ENCODE measurements at places on chromosomes 16 and 17. TPM values are rescaled to one million over a fixed set of nuclear protein-coding genes. Genes with fewer than 3 reads are reported as not detected.

DNA sequence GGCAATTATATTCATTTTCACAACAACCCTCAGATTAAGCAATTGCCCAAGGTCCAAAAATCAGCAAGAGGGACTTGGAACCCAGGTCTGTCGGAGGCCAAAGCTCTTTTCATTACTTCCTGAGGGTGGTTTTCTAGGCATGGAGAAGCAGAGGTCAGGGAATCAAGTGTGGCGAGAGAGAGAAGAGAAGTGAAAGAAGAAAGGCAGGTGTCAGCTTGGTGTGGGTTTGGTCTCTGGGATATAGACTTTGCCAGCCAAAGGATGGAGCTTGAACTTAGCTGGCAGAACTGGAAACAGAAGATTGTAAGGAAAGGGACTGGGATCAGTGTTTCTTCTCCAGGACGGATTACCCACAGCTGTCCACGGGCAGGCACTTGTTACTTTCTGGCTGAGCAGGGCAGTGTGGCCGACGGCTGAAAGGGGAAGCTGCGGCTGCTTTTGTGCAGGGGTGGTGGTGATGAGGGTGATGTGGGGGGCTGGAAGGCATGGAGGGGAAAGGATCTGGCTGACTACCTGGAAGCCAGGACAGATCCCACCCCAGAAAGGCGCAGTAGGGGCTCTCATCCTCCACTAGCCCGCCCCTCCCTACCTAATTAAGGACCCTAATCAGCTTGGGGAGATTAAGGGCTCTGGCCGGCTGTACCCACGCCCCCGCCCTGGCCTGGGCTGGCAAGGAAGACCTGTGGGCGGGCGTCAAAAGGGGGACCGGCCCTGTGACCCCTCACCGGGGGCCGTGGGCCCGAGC, at the start of gene GUCY2D:
GUCY2D (plus strand) TSS at position 640 of the 745 bp plus-strand sequence. CDS start 433 bp downstream, outside the sequence.
- no peak for DNase-seq

GRCh38 chr17:958712-959451, 20.7 kb downstream of the NXN start:
- no peak for DNase-seq

DNA sequence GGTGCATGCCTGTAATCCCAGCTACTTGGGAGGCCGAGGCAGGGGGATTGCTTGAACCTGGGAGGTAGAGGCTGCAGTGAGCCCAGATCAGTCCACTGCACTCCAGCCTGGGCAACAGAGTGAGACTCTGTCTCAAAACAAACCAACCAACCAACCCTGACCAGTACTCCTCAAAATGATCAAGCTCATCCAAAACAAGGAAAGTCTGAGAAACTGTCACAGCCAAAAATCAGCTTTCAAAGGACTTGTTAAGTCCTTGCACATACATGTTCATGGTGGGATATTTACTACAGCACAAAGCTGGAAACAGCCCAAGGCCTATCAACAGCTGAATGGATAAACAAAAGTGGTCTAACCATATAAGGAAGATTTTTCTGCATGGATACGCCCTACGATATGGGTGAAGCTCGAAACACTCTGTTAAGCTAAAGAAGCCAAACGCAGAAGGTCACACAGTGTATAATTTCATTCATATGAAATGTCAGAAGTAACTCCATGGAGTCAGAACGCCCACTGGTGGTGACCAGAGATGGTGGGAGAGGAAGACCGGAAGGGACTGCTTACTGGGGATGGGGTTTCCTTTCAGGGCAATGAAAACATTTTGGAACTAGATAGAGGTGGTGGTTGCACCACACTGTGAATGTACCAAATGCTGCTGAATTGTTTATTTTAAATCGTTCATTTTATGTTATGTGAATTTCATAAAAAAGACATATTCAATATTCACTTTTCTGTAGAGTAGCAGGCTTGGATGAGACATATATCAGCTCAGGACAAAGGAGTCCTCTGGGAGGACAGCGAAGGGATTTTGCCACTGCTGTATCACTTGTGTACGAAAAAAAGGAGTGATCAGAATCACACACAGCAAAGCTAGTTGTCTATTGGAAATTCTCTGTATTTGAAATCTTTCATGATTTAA, 17.7 kb downstream of the CCL17 start:
- DNase-seq: no peak

DNA sequence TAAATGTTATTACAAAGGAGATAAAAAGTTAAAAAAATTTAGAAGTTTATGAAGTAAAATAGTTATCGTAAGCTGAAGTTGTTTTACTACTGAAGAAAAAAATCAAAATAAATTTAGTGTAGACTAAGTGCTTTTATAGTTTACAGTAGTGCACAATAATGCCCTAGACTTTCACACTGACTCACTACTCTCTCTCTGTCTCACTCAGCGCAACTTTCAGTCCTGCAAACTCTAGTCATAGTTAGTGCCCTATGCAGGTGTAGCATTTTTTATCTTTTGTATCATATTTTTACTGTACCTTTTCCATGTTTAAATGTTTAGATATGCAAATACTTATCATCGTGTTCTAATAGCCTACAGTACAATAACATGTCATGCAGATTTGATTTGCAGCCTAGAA, 17.7 kb upstream of the TOM1L1 start:
- DNase-seq: peak; percentile 27

DNA sequence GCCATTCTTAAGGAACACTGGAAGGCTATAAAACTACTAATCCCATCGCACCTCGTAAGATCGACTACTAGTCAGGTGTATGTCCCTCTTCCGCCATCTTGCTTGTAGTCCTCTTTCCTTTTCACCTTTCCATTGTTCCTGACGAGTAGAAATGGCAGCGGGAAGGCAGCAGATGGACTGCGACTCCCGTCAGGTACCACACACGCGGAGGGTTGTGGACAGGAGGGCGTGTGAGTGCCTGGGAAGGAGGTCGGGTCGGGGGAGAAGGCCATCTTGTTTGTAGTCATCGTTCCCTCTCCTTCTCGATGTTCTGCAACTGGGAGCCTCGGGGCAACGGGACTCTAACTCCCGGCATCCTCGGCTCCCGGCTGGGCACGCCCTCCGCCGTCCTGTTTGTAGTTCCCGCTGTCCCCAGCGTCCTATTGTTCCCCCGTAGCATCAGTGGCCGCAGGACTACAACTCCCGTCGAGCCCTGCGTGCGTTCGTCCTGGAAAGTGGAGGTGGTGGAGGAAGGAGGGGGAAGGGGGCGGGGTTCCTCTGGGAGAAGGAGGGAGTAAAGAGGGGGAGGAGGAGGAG, 324 bp upstream of the FBXL19 start:
- DNase-seq: peak; percentile 98

DNA sequence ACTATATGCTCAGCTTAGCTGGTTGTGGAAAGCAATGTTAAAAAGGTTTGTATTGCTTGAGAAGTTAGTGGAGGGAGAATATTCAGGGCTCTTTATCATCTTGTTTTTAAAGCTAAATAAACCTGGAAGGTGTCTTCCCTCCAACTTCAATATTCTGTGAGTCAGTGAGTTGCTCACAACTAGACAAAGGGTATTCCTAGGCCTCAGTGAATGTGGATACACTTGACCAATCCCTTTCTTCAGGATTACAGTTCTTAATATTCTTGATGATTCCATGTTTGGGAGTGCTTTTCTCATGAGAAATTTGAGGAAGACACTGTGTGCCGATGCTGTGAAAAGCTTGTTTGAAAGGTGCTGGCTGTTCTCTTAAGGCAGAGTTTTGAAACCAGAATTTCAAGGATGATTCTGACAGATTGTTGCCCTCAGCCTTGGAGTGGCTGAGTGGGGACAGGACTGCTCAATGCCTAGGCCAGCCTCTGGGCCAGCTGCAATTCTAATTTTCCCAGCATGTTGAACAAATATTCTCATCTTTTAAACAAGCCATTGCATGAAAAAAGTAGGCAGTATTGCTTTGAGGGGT, 30.1 kb downstream of the MAP2K4 start:
- no peak for DNase-seq

Gene CLEC19A
- total RNA-seq: not detected

Gene TVP23B
- 30.6 TPM for total RNA-seq

Gene NPIPB9
- 0.58 TPM for total RNA-seq

Gene MAFG
- 23.4 TPM for total RNA-seq

Gene STH
- total RNA-seq: not detected

Gene DOC2B
- total RNA-seq: 0.02 TPM

Gene MYOCD
- not detected for total RNA-seq
